OCI-LY7 (cell line): ENCODE measurements at places on chromosomes 7 and 10. TPM values are rescaled to one million over a fixed set of nuclear protein-coding genes. Genes with fewer than 3 reads are reported as not detected.

LRRD1 gene
- 0.13 and 0.42 TPM in 2 replicates for total RNA-seq

LRRC17 gene
- not detected in 2 replicates for total RNA-seq

ACBD7 gene
- total RNA-seq, result 15.0 and 19.4 TPM in 2 replicates

MYOF gene
- total RNA-seq, result 0.30 and 0.42 TPM in 2 replicates

LRIT2 gene
- total RNA-seq, result not detected in 2 replicates

WEE2 gene
- total RNA-seq, result not detected in 2 replicates

CRYGN gene
- not detected in 2 replicates for total RNA-seq

DEPP1 gene
- not detected in 2 replicates for total RNA-seq

KCND2 gene
- total RNA-seq, result not detected in 2 replicates

LRRC61 gene
- total RNA-seq, result not detected in 2 replicates

SMKR1 gene
- total RNA-seq, result not detected in 2 replicates

CNPY1 gene
- total RNA-seq, result not detected in 2 replicates

CYP3A5 gene
- total RNA-seq, result not detected in 2 replicates

FRMD4A gene
- 0.17 TPM in 1 of 2 replicates, not detected in the other for total RNA-seq

ACTR1A gene
- total RNA-seq, result 68.3 and 72.8 TPM in 2 replicates

NSUN6 gene
- total RNA-seq, result 27.2 and 36.0 TPM in 2 replicates

FEZF1 gene
- total RNA-seq, result not detected in 2 replicates

TMEM139 gene
- 0.46 and 0.48 TPM in 2 replicates for total RNA-seq
